ENCODE measurements at places on chromosomes 7 and 10.

DNA sequence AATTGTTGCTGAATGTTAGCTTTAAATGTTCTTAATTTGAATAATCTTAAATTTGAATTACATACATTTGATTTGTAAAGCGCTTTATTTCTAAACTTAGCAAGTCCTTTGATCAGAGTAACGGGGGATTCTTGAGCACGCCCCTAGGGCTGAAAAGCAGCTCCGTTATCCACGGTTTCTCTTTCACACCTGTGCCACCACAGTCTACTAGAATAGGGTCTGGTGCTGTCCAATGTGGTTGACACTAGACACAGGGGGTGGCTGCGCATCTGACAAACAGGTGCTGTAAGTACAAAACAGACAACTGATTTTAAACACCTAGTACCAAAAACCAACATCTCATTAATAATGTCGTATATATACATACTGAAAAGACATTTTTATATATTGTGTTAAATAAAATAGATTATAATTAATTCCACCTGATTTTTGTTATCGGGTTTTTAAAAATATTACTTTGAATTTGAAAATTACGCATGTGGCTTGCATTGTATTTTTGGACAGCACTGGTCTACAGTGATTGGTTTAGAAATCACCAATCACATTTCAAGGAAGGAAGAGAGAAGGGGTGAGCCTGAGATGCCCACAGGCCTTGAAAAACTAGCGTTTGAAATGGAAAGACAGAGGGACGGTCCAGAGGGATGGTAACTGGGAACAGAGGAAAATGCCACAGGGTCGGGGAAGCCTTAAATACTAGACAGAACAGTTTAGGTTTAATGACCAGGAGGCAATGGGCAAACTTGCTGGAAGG is 7.3 kb downstream of the SEPHS1 start:
- no peak for DNase-seq

GRCh38 chr7:150935149-150935548 is 43.0 kb downstream of the KCNH2 start:
- DNase-seq = no peak

- no peak for DNase-seq
Measured at GRCh38 chr7:107838816-107839565, 36.0 kb upstream of the SLC26A3 start.

DNA sequence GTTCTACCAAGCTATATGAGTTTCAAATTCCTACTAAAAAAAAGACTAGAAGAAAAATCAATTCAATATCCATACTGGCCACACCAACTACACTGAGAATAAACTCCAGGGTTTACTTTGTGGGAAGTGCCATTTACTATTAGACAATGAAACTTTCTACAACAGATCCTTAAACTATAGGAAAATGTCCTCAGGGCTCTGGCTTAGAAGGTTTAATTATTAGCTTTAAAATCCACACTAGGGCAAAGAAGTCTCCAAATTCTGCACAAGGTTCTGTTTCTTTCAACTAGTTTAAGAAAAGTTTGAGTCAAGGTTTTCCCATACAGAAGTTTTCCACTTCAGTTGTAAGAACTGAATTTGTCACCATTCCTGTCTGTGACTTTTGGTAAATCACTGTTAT is 231.7 kb upstream of the CCDC6 start:
- no peak for DNase-seq

DNA sequence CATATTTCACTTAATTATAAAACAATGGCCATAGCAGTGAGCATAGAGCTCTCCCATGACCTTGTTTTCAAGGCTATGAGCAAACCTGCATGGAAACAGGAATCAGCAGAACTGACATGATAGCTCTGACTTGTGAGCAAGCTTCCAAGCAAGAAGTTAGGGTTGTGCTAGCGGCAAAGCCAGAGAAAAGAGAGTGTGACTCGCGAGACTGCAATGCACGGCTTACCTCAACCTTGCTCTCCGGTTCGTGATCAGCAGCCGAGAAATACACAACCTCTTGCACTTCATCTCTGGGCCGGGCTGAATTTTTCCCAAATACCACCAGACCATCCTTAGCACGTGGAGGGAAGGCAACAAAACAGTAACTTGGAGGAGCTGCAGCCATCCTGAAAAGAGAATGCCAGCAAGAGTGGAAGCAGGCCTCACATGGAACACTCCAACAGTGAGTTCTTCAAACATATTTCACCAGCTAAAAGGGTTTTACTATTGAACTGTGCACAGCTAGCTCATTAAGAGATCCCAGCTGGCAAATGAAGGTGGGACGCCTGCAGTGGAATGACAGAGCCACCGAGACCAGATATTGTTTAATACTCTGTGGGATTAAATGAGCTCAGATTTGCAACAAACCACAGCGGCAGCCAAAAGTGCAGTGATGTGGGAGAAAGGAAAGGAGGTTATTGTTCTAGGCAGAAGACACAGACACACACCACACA is 20.8 kb downstream of the SCRN1 start:
- DNase-seq = no peak

GRCh38 chr7:19944363-19945120 is 171.1 kb upstream of the TMEM196 start:
- DNase-seq = no peak

DNA sequence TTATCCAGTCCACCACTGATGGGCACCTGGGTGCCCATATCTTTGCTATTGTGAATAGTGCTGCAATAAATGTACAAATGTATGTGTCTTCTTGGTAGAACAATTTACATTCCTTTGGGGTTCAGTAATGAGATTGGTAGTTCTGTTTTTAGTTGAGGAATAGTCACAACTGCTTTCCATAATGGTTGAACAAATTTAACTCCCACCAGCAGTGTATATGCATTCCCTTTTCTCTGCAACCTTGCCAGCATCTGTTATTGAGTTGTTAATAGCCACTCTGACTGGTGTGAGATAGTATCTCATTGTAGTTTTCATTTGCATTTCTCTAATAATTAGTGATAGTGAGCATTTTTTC is 27.8 kb downstream of the COA1 start:
- DNase-seq = no peak

DNA sequence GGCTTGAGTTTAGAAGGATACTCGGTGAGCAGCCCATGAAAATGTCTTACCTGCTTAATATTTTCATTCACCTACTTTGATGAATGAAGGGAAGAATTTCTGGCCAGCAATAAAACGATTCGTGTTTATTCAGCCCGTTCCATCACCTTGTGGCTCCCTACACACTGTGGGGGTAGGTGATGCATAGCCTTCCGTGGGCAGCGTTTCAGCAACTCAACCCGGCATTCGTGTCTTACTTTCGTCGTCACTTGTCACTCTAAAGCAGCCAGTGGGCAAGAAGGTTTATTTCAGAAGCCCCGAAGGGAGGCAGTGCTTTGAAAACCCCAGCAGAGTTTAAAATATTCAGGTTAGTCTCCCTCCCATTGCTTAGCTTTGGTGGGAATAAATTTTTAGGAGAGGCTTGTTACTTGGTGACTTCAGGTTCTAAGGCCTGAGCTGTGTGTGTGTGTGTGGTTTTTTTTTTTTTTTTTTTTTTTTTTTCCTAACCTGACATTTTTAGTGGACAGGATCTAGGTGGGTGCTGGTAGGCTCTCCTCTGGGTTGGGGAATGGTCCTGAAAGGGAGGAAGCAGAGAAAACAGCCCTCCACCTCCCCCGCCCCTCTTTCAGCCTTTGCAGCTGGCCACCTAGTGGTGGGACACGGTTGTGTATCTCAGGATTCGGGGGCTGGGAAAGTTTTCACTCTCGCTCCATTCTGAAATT is 1.8 kb downstream of the GRK5 start:
- peak; percentile 58 for DNase-seq

GRCh38 chr10:24623383-24623782 is 100.3 kb downstream of the ARHGAP21 start:
- DNase-seq = no peak

DNA sequence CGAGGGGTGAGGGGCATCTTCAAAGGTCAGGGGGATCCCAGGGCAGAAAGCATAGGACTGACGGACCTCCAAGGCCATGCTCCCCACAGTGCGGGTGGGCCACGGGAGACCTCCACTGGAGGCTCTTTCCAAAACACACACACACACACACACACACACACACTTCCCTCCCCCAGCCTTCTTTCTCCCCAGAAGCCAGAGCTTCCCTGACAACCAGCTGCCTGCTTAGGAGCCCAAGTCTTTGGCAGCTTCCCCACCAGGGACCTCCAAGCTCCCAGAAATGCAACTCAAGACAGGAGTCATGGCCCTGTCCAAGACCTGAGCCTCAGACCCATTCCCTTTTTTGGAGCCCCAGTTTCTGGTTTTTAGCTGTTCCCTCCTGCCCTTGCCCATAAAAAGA is 710 bp upstream of the C10orf105 start:
- no peak for DNase-seq

- no peak for DNase-seq
Measured at GRCh38 chr10:85864173-85864549, 502.4 kb downstream of the GRID1 start.

- no peak for DNase-seq
Measured at GRCh38 chr7:40850017-40850416, 715.2 kb downstream of the SUGCT start.

DNA sequence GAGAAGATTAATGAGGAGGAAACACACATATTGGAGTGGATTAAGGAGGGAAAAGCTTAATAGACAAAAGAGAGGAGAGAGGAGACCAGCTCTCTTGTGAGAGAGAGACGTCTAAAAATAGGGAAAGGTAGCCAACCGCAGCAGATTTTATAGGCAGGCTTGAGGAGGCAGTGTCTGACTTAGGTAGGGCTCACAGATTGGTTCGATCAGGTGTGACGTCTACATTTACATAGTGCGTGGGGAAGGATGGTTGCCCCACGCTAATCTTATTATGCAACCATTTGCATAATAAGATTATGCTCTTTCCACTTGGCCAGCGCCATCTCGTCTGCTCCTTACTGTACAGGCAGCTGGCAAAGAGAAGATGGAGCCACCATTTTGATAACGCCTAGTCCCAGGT is 122.0 kb downstream of the MARCHF5 start:
- no peak for DNase-seq

DNA sequence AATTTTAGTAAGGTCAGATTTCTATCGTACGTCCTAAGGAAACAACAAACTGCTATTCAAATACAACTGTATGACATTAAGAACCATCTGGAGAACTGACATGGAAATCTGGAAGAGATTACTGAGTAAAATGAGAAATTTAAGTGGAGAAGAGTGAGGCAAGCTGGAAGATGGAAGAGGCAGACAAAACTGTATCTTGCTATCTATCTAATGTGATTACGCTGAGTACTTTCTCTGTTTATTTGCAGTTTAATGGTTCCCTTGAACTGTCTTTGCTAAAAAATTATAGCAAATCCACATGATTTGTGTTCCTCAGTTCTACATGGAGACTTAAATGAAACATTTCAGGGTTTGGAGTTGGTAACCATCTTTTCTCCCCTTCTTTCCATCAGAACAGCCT is 927.1 kb upstream of the MBL2 start:
- DNase-seq = no peak

DNA sequence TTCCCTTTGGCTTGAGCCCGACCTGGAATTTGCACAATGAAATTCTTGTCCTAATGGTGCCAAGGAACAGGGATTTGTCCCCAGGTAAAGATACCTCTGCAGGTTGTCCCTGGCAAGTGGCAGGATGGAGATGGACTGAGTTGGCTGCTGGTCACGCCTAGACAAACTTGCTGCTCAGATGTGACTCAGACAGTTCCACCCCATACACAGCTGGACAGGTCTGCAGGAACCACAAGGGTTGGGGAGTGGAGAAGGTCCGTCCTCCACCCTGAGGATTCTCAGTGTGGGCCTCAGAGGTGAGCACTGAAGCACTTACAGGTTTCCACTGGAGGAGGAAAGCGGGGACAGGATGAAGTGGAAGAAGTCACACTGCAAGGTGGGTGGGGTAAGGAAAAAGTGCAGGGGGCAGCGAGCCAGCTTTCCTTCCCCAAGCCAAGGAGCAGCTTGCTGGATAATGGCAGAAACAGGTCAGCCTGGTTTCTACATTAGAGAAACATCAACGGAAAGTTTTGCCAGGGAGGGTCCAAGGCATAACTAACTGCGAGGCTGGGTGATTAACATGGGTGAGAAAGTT is 20.5 kb downstream of the ITPRIP start:
- no peak for DNase-seq

DNA sequence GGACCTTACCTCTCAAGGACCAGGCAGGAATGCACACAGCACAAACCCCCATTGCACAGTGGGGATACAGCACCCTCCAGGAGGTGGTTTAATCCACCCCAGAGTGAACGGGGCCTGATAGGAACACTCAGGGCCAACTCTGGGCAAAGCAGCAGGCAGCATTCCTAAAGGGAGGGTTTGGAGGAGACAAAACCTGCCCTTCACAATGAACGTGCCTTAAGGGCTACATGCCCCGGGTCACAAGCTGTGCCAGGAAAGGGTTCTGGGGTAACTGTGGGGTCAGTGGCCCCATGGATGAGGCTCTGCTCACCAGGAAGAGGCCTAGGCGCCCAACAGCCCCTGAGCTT is 1.1 kb downstream of the GPRIN2 start:
- DNase-seq = no peak

DNA sequence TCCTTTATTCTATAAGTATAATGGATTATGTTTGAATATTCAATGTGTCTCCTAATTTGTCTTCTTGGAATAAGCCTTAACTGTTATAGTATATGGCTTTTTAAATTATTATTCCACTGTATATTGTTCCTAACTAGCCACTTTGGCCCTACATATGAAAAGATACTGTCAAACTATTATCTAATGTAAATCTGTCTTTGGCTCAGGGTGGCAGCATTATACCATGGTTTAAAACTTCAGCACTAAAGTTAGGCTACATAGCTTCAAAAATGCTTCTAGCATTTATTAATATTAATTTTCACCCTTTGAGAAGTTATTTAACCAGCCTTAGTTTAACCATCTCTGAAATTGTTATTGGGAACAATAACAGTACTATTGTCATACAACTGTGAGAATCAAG is 543.1 kb upstream of the MBL2 start:
- no peak for DNase-seq

GRCh38 chr7:143013473-143013872 is 13.5 kb downstream of the OR9A2 start:
- no peak for DNase-seq

DNA sequence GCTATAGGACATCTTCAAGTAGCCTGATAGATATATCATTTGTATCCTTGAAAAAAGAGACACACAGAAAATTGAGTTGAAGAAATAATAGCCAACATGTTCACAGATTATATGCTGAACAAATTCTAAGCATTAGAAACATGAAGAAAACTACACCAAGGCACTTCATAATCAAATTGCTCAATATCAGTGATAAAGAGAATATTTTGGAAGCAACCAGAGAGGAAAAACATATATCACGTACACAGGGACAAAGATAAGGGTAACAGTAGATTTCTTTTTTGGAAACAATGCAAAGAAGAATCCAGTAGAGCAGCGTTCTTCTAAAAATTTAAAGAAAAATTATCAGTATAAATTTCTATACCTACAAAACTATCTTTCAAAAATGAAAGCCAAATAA is 6.0 kb upstream of the FRMD4A start:
- no peak for DNase-seq

DNA sequence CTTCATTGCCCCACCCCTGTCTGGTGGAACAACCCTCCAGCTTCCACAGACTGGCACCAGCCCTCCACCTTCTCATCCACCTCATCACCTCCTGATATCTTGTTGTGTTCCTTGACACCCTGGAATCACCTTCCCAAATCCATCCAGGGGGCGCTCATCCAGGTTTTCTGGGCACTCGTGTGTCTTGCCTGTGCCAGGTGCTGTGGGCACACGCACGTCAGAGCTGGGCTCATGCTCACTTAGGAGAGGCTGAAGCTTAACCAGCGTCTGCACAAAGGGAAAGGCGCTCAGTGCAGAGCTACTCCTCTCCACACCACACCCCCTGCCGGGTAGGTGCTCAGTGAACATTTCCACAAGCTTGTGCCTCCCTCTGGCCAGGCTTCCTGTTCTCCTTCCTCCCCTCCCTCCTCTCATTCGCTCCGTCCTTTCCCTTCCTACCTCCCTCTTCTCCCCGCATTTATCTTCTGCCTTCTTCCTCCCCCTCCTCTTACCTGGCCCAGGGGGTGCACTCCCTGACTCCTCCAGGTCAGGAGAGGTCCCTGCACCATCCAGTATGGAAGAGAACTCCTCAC is 4.8 kb downstream of the ADCYAP1R1 start:
- DNase-seq = no peak
